AG08396 (cell line): ENCODE measurements at places on chromosomes 2 and 18.

- no peak for DNase-seq
Observed at GRCh38 chr2:199862788-199863187, 11.8 kb upstream of the FTCDNL1 start.

- DNase-seq: no peak
Observed at GRCh38 chr2:225354281-225354774, 45.2 kb upstream of the NYAP2 start.

DNA sequence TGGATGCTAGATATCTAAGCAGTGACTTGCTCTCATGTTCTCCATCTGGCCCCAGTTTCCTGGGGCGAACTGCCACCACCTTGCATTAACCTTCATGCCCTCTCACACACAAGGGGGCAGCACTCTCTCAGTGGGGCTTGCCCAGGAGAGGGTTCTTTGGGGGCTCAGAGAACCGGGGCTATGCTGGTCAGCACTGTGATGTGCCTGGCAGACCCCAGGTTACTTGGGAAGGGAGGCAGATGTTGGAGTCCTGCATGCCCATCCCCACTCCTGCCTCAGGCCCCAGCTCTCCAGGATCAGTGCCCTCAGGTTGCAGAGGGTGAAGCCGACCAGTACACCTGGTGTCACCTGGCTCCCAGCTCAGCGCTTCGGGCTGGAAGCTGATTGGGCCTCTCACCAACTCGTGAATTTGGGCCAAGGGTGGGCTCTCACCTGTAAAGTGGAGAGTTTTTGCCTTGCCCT, 396.2 kb upstream of the HS6ST1 start:
- no peak for DNase-seq

DNA sequence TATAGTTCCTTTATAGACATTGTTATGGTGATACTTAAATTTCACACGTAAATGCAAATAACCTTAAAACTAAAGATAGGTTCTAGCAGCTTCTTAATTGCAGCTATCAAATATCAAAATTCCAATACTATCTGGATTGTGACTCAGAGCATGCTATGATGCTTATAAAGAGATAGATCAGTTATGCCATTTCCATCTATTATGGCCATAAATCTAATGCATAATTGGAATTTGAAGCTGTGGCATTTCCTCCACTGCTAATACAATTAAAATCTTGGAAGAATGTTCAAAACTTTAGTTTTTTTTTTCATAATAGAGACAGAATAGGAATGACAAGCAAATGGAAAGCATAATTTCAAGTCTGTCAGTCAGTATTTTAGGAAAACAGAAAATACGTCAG, 220.8 kb upstream of the GALNT5 start:
- no peak for DNase-seq

GRCh38 chr2:1818404-1818803, 74.1 kb upstream of the PXDN start:
- DNase-seq: no peak

GRCh38 chr2:105741174-105741573, 3.5 kb upstream of the NCK2 start:
- no peak for DNase-seq

DNA sequence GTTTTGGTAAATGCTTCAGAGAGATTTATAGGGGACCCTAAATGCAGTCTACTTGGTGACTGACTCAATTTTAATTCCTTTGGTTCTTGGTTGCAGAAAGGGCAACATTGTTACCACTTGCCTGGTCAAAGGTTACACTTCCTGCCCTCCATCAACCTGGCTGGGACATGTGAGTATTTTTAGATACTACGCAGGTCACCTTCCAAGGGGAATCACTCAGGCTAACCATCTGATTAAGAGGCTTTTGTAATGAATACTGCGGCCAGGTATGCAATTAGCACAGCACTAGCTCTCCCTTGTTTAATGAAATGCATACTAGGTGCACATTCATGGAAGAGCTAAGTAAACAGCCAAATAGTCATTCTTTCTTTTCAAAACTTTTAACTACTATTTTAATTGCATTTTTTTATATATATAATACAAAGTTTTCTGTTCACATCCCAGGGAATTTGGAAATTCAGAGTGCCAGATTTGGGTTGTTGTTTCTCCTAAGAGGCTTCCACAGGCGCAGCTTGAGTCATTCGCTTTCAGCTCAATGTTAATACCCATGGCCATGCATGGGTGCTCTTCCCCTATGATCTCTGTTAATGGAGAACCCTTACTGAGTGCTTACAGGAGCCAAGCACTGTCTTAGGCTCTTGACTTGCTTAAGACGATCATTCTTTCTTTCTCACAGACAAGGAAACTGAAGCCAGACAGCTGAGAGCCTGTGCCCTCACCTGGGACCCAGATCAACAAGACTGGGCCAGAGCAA, 152.2 kb downstream of the MTX2 start:
- DNase-seq: no peak

DNA sequence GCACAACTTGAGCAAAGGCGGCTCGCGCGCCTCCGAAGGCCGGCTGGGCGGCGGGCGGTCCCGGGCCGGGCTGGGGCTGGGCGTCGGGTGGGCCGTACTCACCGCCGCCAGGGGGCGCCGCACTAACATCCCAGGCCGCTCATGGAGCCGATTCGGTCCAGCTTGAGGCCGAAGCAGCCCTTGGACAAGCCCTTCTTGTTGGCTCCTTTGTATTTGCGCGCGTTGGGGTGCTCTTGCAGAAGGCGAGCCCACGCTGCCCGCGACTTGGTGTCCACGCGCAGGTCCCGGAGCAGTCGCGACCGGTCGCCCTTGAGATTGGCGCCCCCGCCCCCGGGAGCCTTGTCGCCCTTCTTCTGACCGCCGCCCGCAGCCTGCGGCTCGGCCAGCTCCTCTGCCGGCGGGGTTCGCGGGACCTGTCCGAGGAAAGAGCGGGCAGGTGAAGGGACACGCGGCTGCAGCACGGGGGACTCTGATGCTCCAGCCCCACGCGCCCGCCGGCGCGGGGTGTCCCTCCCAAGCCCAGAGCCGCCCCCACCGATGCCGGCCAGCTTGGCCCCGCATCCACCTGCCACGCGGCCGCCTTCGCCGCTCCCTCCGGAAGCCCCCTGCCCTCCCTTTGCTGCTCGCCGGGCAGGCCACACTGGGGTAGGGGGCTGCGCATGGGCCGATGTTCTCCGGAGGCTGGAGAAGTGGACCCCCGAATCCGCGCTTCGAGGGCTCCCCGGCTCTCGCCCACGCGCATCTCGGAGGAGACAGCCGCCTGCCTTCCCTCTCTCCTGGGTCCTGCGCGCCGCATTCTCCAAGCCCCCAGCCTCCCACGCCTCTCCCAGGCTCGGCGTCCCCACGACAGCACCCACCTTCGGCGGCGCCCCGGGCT, 655 bp downstream of the NPPC start:
- peak; percentile 96 for DNase-seq

- peak; percentile 11 for DNase-seq
Observed at GRCh38 chr2:227163485-227163997, 464 bp downstream of the COL4A4 start.

DNA sequence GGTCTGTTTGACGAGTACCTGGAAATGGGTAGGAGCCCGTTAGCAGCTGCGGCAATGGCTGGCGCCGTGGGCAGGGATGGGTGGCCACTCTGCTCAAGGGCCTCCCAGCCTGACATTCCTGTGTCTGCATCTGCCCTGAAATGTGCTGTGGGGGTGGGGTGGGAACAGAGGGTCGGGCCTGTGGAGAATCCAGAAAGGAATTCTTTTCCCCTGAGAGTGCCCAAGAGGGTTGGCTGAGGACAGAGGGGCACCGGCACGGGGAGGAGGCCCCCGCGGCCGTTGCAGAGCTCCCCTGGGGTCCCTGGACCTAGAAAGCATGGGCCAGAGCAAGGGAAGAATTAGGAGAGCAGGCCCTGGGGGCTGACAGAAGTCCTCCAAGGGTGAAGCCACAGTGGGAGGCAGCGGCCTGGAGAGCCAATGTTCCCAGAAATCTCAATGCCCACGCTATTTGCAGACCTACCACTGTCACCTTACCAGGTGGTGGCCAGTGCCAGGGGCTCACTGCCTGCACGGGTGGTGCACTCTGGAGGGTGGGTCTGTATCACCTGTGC, 27.8 kb downstream of the ANO7 start:
- no peak for DNase-seq

GRCh38 chr2:85761512-85761944, 7.7 kb downstream of the ATOH8 start:
- DNase-seq: no peak

DNA sequence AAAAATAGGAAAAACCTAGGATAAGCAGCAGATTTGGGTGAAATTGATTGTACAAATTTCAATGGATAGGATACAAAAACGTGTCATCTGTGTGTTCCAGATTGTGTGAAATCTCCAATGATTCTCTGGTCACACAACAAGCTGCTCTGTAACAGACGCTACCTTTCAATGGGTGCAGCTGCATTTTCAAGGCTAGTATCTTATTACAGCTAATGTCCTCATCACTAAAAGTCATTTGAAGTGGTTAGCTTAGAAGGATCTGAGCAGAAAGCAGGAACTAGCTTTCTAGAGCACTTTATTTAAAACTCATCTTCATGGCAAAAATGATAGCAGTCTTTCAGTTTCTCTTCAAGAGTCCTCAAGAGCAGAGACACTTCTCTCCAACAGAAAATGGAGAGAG, 364.6 kb downstream of the LRP1B start:
- DNase-seq: no peak

GRCh38 chr2:27288610-27289009, 6.4 kb downstream of the TRIM54 start:
- no peak for DNase-seq

DNA sequence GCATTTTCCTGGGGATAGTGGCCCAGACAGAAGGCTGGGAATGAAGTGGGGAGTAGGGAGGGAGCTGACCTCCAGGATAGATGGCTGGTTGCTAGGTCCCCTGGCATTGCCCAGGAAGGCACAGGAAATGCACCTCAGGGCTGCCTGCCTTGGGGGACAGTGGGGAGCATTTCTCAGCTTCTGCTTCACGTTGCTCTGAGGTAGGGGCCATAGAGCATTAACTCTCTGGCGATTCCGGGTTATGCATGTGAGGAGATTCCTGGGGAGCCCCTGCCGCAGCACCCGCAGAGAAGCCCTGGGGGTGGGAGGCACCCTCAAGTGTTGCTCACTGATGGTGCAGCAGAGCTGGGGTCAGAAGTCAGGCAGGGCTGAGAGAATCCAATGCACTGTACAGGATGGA, 256.5 kb downstream of the CYP26B1 start:
- no peak for DNase-seq

DNA sequence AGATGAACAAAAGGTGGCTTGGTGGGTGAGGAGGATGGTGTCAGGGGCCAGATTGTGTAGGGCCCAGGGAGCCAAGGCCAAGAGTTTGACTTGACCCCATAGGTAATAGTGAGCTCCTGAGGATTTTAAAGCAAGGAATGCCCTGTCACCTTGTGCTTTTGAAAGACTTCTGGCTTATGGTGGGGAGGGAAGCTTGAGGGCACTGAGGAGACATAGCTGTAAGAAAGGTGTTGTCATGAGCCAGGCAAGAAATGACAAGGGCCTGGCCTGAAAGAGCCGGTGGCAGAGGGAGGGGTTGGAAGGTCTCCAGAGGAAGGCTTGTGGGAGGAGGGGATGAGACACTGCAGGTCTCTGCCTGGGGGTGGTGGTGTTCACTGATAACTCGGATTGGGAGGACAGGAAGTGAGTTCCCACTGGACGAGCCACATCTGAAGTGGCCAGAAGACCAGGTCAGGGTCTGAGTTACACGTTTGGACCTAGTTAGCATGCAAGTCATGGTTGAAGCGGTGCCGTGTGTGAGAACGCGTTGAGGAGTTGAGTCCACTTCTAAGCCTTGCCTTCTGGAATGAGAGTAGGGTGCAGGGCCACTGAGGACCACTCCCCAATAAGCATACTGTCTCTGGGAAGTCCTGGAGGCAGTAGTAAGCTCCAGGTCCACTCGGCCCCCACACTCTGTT, 64.3 kb downstream of the TET3 start:
- DNase-seq: no peak

- DNase-seq: peak; percentile 5
Observed at GRCh38 chr2:57936216-57936615, 110.4 kb upstream of the VRK2 start.

- DNase-seq: no peak
Observed at GRCh38 chr2:84257831-84258230, 201.2 kb downstream of the SUCLG1 start.

DNA sequence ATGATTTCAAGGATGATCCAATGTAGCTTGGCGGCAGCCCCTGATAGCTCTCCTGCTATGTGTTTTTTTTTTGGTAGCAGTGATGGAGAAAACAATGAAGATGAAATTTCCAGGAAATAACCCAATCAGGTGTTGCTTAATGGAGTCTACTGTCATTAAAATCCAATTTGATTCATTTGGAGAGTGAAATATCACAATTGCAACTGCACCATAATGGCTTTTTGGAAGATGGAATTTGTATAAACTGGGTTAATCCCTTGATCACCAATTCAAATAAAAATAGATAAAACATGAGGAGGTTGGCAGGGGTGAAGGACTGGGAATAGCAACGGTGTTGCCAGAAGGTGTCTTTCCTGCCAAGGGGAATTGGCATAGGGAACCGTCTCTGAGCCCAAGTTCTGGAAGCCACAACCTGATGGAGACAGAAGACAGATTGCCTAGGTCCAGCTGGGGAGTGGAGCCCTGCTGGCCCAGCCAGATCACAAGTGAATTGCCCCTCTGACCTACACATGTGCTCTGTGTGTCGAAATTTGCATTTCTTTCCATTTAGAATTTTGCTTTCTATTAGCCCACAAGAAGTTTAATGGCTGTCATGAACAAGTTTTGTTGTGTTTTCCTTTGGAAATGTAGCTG, 170.3 kb upstream of the SPRED2 start:
- DNase-seq: no peak

DNA sequence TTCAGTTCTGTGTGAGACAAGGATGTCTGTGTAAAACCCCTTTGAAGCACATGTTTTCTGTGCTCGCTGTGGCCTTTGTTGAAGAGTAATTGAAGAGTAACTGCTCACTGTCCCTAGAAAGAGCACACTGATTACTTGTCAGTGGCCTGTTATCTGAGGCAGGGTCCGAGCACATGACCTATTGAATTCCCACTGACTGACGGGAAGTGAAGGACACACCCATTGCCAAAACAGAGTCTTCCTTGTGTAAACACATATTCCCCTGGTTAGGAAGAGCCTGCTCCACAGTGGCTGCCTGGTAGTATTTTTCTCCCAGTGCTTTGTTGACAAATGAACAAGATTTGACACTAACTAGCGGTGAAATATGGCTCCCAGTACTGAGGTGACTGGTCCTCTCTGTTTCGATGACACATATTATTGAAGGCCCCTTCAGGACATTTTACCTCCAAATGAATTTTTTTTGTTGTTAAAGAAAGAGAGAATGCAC, 148.5 kb upstream of the GYPC start:
- no peak for DNase-seq

GRCh38 chr2:24225499-24226242, 50.8 kb downstream of the FAM228A start:
- DNase-seq: no peak

DNA sequence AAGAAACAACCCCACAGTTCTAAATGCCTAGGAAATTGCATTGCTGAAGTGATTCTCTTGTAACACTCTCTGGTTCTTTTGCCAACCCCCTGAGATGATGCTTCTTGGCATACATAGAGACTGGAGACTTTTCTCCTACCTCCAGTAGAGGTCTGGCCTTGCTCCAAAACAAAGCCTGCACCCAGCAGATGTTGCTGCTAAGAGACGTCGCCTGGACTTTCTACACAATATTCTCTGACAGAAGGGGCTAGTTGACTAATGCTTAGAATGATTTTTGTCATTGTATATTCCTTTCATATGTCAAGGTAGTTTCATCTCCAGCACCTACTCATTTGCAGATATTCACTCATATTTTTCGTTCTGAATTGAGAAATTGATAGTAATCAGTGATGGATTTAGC, 24.6 kb downstream of the SOWAHC start:
- no peak for DNase-seq
